Amniotic stem cell (primary cell): ENCODE measurements at places on chromosomes 6 and 20.

DNA sequence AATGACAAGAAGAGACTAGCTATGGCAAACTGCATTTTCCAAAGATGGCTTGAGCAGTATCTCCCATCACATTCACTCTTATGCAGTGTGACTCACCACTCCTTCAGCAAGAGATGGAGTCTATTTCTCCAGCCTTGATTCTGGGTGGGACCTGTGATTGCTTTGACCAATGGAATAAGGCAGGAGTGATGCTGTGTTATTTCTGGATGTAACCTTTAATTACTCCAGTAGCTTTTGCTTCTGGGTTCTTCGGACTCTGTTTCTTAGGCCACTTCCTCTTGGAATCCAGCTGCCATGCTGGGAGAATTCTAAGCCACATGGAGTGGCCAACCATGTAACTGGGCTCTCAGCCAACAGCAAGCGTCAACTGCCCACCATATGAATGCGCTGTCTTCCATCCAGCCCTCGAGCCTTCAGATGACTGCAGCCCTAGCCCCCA is 50.7 kb downstream of the TGM2 start:
- no peak for DNase-seq

DNA sequence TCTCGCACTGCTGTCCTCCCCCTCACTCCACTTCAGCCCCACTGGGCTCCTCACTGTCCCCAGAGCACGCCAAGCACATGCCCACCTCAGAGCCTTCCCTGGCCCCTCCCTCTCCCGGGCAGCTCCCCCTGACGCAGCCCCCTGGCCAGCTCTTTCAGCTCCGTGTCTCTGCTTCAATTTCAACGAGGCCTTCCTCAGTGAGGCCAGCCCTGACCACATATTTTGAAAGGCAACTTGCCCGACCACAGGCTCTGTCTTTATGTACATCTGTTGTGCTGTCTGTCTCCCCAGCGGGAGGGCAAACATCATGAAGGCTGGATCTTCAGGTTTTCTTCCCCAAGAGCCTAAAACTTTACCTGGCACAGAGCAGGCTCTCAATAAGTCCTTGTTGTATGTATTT is 44.6 kb downstream of the JPH2 start:
- DNase-seq: no peak

DNA sequence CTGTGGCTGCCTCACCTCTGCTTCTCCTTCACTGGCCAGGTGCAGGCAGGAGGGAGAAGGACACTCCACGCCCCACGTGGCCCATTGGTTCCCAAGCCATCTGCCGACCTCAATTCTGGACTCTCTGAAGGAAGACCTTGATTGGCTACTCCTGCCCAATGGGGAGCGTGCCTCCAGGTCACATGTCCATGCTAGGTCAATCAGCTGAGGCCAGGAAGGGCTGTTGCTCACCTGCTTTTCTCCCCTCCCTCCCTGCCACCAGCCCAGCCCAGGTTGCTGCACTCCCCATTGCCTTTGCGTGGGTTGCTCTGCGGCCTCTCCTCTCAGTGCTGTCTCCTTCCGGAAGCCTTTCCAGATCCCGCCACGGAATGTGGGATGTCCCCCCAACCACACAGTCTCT is 21.9 kb upstream of the CDH4 start:
- DNase-seq: no peak

DNA sequence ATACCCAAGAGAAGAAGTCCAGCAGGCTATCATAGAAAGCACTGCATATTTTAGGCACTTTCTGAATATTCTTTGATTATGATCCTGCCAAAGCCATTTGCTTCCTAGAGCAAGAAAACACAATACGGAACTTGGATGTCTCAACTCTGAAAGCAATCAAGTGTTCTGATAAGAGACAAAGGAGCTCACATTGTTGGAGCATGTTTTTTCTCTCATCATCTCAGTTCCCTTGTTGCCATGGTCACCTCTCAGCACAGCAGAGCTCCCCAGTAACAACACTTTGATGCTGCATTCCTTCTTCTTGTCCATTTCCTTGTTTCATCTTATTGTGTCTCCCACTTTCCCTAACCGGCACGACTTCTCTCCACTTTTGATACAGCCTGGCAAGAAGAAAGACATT is 168.7 kb upstream of the FUT9 start:
- no peak for DNase-seq

DNA sequence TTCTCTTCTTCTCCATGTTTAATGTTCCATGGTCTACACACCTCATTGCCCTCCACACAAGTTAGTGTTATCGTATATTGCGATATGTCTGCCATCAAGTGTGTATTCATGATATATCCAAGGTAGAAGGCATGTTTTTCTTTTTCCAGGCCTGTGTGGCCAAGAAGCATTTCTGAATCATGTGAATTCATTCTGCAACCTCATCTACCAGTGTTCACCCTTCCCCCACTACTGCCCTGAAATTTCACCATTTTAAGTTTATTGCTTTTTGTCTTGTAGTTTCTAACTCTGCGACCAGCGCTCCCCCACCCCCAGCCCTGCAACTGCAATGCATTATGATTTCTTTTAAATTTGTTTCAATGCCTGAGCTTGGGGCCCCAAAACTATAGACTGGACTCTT is 618.0 kb upstream of the FLRT3 start:
- no peak for DNase-seq
